ENCODE measurements at places on chromosomes 13 and 19.

DNA sequence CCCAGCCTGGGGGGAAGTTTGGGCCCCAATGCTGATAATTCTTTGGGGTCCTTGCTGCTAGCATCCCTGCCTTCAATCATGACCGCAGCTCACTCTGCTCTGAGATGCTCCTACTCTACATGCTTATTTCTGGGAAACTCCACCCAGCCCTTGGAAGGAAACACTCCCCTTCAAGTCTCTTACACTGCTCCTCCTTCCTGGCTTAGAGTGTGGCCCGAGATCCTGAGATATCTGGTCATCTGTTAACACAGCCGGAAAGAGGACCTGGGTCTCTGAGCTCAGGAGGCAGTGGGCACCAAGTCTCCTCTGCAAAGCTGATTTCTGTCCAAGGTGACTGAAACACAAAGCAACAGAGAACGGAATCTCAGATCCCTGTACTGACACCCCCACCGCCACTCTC, 33.0 kb downstream of the CYP4F2 start:
- no peak for DNase-seq

- peak; percentile 76 for DNase-seq
These were observed 54.3 kb downstream of the GATAD2A start for GRCh38 chr19:19459707-19460251.

DNA sequence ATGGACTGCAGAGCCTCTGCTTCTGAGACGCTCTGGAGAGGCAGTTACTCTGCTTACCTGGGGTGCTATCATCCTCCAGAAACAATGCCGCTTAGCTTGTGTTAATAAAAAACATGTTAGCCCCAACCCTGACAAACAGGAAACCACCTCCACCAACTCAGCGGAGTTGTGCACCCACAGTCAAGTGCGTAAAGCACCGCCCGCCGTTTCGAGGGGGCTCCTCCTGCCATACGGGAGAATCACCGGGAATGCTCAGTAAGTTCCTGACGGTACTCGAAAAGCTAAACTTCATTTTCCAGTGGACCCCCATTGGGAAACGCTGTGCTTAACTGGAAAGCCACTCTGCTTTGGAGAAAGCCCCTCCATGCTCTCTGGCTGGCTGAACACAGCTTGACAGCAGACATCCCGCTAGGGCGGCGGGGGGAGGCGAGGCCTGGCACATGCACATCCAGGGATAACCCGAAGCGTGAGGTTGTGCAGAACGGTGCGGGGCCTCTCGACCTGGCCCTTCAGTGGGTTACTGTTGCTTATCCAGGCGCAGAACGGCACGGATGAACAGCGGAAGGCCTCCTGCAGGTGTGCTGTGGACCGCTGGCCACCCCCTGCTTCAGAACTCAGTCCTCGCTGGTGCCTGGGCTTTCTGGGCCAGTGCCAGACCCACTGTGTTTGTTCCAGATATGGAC, 17.1 kb downstream of the GAS6 start:
- peak; percentile 43 for DNase-seq

DNA sequence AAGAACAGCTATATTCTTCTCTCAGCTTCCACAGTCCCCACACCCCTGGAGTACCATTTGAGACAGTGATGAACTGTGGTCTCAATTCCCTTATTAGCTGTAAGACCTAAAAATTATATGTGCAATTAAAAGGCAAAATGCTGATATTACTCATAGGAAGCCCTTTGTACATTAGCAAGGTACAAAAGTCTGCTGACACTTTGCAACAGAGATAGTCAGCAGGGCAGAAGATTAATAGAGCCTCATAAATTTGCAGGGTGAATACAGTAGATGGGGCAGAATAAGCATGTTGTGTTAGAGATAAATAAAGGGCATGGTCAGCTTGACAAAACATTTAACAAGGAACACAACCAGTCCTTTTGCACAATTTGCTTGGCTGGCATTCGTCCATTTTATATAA, 210.0 kb upstream of the OBI1 start:
- no peak for DNase-seq

DNA sequence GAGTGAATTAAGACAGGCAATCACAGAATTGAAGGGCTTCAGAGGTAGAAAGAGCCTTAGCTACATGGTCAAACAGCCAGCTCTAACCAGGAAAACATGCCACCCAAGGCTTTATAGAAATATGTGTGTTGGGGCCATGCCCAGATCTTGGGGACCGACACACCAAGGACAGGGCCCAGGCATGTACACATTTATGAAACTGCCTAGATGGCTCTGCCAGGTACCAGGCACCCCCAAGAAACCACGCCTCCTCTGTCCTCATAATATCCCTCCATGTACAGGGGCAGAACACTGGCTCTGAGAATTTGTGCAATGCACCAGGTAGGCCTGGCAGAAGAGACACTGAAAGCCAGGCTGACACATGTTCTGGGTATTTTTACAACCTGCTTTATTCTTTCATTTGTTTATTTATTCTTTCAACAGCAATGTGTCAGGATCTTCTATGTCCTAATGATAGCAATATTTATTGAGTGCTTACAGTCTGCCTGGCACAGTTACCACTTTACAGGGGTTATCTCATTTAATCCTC, 137.9 kb upstream of the LSM14A start:
- no peak for DNase-seq

GRCh38 chr13:52446265-52446664, 4.2 kb downstream of the VPS36 start:
- no peak for DNase-seq

GRCh38 chr13:27565818-27566217, 54.5 kb downstream of the LNX2 start:
- no peak for DNase-seq

GRCh38 chr19:21694171-21694906, 73.0 kb downstream of the ZNF100 start:
- DNase-seq: no peak

GRCh38 chr13:45325806-45326205, 15.2 kb downstream of the TPT1 start:
- no peak for DNase-seq

GRCh38 chr13:94706843-94707399, 5.4 kb downstream of the SOX21 start:
- DNase-seq: no peak

DNA sequence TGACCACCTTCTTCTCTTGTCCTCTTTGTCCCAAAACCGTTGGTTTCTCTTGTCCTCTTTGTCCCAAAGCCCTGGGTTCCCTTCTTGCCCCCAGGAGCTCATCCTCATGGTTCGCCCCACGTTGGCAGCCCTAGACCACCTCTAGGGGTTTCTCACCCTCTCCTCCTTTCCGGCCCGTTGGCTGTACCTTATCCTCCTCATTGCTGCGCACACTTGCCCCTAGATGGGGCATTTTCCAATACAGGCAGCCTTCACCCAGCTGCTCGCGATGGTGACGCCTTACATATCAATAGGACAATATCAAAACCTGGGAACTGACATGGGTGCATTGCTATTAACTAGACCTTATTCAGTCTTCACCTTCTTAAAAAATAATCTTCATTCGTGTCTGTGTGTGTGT, 86.5 kb downstream of the IPO5 start:
- DNase-seq: no peak

- DNase-seq: no peak
These were observed 62.6 kb downstream of the RYR1 start for GRCh38 chr19:38496116-38496515.

DNA sequence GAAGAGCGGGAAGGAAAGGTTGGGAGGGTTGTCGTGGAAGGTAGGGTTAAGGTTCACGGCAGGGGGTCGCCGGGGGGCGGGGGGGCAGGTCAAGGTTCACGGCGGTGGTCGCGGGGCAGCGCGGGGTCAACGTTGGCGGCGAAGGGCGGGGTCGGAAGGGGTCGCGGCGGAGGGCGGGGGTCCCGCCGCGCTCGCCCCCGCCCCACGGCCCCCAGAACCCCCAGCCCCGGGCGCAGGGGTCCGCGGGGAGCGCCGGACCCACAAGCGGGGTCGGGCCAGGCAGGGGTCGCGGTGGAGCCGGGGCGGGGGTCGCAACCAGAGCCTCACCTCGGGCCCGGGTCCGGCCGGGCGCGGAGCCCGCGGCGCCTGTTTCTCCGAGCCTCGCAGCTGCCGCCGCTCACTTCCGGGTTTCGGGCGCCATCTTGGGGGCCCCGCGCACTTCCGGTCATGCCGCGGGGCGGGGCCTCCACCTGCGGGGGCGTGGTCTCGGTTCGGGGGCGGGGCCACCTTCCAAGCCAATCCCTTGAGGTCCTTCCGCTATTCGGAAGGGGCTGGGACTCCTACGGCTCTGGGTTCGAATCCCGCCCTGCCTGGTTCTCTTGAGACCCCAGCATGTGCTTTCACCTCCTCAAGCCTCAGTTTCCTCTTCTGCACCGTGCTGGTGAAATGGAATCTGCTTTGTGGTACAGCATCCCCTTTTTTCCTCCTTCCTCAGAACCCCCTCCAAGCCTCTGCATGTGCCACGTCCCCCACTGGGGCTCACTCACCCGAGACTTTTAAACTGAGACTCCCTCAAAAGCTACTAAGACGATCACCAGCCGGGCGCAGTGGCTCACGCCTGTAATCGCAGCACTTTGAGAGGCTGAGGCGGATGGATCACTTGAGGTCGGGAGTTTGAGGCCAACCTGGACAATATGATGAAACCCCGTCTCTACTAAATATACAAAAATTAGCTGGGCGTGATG, at the start of gene SBNO2:
Gene SBNO2, minus strand, starts transcription at position 424 of the 965 bp plus-strand sequence. CDS start 19,992 bp downstream, outside the sequence.
- peak; percentile 92 for DNase-seq

- DNase-seq: no peak
These were observed 352.1 kb upstream of the SLITRK1 start for GRCh38 chr13:84234416-84234815.

DNA sequence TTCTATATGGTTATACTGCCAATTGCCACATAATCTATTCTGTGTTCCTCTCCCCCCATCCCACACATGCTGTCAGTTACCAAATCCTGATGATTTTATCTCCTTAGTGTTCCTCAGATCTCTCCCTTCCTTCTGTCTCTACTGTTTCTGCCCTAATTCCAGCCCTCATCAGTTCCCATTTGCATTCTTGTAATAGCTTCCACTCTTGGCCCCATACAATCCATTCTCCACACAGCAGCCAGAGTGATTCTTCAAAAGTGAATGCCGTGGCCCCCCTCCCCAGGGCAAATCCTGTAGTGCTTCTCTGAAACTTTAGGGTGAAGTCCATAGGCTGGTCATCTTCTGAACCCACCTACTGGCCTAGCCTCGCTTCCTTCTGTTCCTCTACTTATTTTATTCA, 114.4 kb downstream of the ZAR1L start:
- no peak for DNase-seq

- DNase-seq: no peak
These were observed 148.9 kb downstream of the USP12 start for GRCh38 chr13:27022571-27023311.

- DNase-seq: peak; percentile 4
These were observed 1.9 kb downstream of the KCTD12 start for GRCh38 chr13:76884186-76884906.

- DNase-seq: no peak
These were observed 545.2 kb downstream of the IRS2 start for GRCh38 chr13:109241160-109241559.

- DNase-seq: no peak
These were observed 480 bp downstream of the GPR108 start for GRCh38 chr19:6736917-6737283.

DNA sequence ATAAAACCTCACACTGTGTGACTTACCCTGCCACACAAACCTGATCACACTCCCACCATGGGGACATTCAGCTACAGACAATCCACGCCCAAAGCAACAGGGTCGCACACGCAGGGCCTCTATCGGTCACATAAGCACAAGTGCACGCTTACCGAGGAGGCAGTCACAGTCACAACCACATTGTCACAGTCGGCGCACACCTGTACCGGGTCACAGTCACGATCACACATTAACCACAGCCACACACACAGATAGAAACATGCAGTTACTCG, 579 bp downstream of the ZNF566 start:
- DNase-seq: peak; percentile 63

DNA sequence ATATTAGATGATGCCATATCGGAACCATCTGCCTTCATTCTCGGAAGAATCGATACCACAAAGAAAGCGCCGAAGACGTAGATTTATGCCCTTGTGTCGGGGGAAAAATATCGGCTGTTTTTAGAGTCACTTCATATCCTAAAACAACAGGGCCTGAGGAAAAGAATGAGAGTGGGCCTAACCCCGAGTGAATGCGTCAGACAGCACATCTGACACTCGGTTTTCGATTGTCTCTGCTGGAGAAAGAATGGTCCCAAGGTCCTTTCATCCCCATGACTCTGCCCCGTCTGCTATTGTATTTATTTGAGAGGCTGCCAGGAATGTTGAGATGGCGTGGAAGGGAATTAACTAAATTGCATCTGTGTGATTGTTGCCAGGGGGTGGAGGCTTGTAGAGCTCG, 46.1 kb downstream of the CHST8 start:
- DNase-seq: no peak

DNA sequence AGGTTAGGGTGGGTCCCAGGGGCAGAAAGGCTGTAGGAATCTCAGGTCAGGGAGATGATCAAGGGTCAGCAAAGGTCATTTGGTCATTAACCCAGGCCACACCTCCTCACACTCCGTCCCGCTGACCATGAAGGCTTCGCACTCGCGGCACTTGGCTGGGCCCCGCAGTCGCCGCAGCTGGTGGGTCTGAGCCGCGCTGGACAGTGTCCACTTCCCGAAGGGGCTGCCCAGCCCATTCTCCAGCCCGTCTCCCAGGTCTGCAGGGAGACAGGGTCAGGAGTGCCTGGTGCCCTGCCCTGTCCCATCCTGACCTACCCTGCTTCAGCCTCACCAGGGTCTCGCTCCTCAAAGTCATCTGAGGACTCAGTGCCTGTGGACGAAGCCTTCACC, 7.3 kb upstream of the LPAR2 start:
- DNase-seq: no peak

- peak; percentile 88 for DNase-seq
These were observed 505 bp downstream of the PAF1 start for GRCh38 chr19:39390451-39390750.

DNA sequence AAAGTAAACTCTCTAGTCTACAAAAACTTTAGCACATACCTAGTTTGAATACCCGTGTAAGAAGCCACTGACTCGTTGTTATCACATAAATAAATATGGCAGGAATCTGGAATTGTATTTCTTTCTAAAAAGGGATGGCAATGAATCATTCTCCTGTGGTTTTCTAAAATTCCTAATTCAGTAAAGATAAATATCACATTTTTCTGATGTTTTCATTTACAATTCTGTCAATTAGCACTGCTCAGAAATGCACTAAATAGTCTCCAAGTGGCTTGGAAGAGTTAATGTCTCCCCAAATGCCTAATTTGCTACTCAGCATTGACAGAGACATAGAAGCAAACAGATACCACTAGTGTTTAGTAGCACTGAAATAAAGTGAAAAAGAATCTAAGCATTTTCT, 547.7 kb upstream of the SLITRK1 start:
- no peak for DNase-seq

DNA sequence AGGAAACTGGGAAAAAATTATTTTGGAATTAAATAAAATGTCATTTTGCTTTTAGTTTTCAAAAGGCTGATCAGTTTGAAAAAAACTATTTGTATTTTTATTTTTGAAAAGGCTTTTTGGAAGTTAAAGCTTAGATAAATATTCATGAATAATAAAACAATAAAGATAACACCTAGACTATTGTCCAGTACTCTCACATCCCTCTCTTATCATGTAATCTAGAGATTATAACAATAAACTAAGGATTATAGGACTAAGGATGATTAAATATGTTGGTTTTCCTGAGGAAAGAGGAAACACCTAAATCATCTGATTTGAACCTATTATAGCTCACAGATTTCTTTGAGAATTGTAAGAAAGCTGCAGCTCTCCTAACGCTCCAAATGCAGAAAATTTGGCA, 81.4 kb upstream of the AKAP11 start:
- no peak for DNase-seq

GRCh38 chr13:50448535-50448998, 394.9 kb downstream of the DLEU7 start:
- DNase-seq: no peak

- DNase-seq: peak; percentile 15
These were observed 25.5 kb upstream of the MCF2L start for GRCh38 chr13:112943309-112944125.
